ENCODE measurements at places on chromosomes 16 and 17.

GRCh38 chr16:11315510-11315909 is 29.7 kb upstream of the RMI2 start:
- DNase-seq: peak; percentile 60

DNA sequence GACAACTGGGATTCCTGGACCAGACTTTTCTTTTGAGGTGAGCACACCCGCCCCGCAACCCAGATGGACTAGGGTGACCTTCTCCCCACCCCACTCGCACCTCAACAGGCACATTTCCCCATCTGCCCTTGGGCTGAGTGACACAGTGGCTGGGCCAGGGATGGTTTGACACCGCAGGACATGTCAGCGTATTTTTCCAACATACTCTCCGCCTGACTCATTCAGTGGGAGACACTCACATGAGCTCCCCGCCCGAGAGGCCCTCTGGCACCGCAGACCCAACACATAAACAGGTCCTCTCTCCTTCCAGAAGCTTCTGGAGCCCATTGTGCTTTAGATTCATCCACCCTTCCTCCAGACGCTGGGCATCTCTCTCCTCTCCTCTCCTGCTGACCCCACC is 69.4 kb downstream of the ZDHHC7 start:
- DNase-seq: no peak

DNA sequence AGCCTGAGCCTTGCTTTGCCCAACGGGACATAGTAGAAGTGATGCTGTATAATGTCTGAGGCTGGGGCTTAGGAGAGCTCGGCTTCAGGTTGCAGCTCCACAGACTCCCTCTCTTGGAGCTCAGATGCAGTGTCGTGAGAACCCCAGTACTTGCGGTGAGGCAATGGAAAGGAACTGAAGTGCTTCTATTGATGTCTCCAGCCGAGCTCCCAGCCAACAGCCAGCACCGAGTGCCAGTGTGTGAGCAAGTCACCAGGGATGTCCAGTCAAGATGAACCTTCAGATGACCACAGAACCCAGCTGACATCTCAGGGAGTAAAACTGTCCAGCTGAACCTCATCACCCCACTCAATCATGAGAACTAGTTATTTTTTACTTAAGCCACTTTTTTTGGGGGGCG is 268.1 kb downstream of the IRF8 start:
- no peak for DNase-seq

DNA sequence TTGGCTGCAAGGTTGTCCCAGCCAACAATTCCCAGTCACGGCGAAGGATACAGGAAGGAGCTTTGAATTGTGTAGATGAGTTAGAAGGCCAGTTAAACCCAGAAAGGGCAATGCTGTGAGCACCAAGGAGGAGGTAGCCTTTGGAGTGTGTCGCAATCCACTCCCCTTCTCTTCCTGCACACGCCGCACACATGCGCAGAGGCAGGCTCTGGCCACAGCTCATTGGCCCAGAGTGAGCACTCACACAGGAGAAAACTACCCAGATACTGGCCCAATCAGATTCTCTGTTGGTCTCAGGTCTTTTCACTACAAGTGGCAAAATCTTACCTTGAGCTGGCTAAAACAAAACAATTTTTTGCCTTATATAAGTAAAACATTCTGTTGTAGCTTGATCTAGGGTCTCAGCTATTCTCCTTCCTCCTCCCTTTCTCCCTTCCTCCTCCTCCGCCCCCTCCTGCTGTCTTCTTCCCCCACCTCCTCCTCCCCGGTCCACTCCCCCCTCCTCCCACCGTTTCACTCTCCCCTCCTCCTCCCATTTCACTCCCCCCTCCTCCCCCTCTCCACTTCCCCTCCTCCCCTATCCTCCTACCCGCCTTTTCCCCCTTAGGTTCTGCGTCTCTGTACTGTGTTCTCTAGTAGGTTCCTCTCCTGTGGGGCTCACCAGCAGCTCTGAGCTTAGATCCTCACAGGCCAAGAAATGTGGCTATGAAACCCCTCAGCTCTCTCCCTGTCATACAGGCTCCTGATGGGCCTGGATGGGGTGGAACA is 344.9 kb downstream of the CPPED1 start:
- no peak for DNase-seq

DNA sequence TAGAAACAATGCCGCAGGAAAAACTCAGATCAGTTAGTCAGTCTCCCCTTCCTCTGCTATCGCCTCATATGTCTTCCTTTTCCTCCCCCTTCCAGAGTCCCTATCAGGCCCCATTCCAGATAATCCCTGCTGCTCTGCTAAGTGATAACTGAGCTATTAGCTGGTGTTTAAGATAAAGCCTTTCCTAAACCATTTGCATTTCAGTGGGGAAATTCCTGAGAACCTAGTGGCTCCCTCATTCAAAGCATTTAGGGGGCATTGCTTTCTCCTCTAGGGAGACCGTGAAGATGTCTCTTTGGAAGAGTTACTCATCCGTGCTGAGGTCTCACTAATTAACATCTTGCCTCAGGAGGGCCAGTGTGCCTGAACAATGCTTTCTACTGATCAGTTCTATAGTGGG is 401.6 kb downstream of the NPIPA7 start:
- DNase-seq: no peak

All from kidney capillary endothelial cell (primary cell).